ENCODE measurements at places on chromosomes 2 and 18.

DNA sequence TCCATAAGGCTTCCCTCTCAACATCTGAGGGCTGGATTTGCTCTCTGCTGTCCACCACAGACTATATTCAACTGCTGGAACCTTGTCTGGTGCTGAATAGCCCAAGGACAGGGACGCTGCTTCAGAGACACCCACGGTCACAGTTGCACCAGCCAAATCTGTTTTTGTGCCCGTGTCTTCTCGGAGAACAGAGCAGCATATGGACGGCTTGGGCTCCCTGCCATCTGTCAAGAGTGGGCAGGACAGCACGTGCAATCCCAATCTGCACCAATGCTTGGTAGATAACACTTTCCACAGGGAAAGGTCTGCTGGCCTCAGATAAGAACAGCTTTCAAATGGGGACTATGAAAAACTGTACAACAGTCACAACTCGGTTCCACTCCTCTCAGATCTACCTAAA lies 466.1 kb downstream of the TGIF1 start:
- DNase-seq, result no peak

- no peak for DNase-seq
These were observed 6.7 kb upstream of the SDC1 start for GRCh38 chr2:20231598-20232026.

- DNase-seq, result no peak
These were observed 467.4 kb upstream of the FANCL start for GRCh38 chr2:58708565-58708964.

DNA sequence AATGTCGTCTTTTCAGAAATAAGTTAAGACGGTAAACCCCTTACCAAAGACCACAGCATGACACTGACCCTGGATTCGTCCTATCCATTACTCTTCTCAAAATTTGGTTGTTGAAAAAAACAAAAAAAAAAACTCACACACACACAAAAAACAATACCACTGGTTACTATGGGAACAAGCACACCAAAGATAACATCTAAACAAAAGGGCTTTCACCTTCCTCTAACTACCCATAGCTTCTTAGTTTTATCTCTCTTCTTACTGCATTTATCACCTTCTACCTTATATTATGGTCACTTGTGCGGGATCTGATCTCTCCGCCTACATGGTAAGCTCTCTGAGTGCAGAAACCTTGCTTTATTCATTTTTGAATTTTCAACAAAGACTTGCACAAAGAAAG lies 192.7 kb downstream of the STK39 start:
- no peak for DNase-seq

- DNase-seq, result no peak
These were observed 61.3 kb downstream of the SMAD4 start for GRCh38 chr18:51091270-51091669.

DNA sequence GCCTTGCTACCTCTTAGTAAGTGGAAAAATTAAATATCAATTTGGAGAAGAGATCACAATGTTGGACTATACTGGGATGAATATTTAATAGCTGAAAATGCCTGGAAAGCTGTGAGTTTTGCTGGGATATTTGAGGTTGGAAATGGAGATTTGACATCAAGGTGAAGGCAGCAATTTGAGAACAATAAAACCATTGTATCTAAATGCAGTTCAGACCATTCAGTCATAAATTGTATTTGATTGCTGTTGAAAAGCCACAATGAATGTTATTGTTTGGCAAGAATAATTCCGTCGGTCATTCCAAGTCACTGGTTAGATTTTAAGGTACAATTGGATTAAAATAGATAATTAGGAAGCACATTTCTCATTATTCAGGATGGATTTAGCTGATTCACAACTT lies 325.6 kb downstream of the HRH4 start:
- no peak for DNase-seq

DNA sequence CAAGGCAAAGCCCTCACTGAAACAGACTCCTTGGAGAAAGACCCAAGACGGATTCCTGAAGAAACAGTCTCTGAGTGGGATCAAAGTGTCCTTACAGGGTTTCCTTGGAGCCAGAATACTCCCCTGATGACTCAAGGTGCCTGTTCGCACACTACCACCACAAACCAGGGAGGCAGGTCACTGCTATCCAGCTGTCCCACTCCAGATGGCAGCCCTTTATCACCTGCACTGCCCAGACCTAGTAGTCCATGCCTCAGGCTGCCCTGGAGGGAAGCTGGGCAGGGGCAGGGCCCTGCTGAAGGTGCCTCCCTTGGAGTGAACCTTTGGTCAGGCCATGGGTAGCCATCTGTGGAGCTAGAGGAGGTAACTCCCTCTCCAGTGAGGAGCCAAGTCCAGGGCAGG lies 34.1 kb downstream of the TRABD2A start:
- no peak for DNase-seq

- DNase-seq, result no peak
These were observed 48.1 kb downstream of the COBLL1 start for GRCh38 chr2:164793529-164793928.

- DNase-seq, result no peak
These were observed 66.5 kb upstream of the CABLES1 start for GRCh38 chr18:23068570-23069310.

DNA sequence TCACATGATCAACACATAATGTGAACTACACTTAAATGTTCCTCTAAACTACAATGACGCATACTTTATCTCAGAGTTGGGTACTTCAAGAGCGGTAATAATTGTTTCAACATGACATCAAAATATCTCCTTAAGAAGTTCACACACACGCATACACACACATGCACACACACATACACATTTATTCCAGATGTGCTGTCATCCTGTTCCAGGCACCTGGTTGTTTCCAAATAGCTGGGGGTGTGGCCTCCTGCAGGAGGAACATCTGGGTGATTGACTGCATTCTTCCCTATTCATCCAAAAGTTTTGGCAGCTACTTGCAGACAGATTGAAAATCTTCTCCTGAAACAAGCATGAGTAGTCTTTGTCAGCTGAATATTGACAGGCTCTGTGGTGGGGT lies 37.9 kb upstream of the PIK3C3 start:
- no peak for DNase-seq

GRCh38 chr2:84495539-84496146 lies 20.7 kb upstream of the DNAH6 start:
- DNase-seq, result peak; percentile 67

- DNase-seq, result no peak
These were observed 84.2 kb upstream of the DNER start for GRCh38 chr2:229798446-229799155.

DNA sequence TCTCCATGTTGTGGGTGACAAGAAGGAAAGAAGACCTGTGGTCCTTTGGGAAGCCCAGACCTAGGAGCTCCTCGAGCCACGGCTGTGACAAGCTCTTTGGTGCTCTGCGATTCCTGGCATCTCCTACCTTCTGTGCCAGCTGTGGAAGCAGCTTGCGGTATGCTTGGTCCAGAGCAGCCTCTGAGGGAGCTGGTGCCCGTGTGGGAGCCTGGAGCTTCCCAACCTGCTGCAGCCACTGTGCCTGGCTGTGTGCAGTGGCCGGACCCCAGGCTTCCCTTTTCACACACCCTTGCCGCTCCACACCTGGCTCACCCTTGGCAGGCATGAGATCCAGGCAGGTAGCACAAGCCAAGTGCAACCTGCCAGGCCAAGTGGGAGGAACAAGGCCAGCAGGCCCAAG lies 1328.6 kb upstream of the SLC39A10 start:
- no peak for DNase-seq
